Memory B cell (primary cell): ENCODE measurements at places on chromosomes 13 and 19.

- no peak for DNase-seq
Measured at GRCh38 chr13:63901630-63902029, 2486.0 kb upstream of the PCDH20 start.

DNA sequence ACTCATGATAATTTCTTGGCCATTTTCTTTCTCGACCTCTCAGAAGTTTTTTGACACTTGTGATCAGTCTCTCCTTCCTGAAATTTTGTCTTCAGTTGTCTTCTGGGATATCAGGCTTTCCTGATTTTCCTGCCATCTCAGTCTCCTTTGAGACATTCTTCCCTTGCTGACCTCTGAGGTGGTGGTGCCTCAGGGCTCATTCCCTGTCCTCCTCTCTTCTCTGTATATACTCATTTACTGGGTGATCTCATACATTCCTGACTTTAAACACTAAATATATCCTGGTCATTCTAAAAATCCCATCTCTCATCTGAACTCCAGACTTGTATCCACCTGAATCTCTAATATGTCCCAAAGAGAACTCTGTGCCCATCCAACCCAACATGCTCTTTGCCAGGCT is 31.3 kb upstream of the STARD13 start:
- no peak for DNase-seq

DNA sequence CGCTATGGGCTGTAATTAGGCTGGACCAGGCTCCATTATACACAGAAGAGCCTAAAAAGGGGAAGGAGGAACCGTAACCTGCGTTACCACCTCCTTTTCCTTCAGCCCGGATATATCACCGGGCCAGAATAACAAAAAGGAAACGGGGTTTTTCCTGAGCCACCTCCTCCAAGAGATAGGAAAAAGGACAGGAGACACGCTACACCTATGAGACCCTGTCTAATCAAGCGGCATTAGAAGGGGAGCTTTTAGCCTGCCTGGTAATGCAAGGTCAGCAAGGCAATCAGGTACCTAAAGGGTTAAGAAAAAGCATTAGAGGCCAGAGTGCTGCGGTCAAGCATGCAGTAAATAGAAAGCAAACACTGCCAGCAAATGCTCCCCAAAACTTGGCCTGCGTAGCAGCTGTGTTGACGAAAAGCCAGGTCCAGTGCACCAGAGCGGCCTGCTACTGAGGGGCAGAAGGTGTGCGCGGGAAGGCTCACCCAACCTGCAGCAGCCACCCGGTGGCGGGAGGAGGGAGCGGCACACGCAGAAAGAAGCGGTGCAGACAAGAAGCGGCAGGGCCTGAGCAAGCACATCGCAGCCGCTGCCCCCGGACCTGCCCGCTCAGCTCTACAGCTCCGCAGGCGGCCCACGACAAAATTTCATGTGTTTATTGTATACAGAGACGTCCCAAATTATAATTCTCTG is 1466.1 kb downstream of the UQCRFS1 start:
- no peak for DNase-seq

DNA sequence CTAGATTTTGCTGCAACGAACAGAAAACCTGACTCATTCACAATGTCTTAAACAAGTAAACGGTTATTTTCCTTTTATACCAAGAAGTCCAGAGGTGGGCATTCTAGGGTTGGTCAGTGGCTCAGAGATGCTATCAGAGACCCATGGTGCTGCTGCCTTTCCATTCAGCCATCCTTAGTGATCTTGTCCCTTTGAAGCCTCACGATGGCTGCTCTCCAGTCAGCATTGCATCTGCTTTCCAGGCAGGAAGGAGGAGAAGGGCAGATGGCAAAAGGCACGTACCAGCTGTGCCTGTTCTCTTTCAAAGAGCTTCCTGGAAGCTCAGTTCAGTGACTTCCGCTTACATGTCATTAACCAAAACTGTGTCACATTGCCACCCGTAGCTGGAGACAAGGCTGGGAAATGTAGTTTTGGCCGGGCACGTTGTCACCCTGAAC is 30.1 kb downstream of the WDFY2 start:
- DNase-seq, result peak; percentile 24

- no peak for DNase-seq
Measured at GRCh38 chr19:38683393-38684077, 36.1 kb downstream of the ACTN4 start.

- DNase-seq, result no peak
Measured at GRCh38 chr13:110307767-110308655, 927 bp downstream of the COL4A2 start.

DNA sequence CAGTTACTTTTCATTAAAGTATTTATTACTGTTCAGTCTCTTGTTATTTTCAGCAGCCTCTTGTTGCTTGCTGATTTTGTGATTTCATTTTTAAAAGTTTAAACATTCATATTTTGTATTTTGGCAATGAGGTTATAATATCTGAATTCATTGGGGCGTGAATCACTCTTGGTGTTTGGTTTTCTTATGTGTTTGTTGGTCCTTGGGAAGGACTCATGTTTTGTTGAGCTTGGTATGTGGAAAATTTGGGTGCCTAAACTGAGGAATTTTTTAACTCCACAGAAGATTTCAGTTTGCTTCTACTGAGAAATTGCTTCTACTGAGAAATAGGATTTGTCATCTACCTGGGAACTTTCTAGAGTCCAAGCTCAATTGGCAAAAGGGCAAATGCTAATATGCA is 38.2 kb downstream of the PDS5B start:
- DNase-seq, result no peak

DNA sequence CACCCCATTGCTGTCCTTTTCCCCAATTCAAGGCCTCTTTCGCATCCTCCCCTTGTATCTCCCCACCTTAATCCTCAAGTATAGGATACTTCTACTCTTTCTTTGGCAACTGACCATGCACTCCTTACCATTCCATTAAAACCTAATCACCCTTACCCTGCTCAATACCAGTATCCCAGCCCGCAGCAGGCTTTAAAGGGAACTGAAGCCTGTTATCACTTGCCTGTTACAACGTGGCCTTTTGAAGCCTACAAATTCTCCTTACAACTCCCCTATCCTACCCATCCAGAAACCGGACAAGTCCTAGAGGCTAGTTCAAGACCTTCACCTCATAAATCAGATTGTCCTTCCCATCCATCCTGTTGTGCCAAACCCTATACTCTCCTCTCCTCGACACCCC is 16.2 kb upstream of the OR10H1 start:
- no peak for DNase-seq

- DNase-seq, result no peak
Measured at GRCh38 chr13:26899202-26899601, 138.6 kb upstream of the GPR12 start.

DNA sequence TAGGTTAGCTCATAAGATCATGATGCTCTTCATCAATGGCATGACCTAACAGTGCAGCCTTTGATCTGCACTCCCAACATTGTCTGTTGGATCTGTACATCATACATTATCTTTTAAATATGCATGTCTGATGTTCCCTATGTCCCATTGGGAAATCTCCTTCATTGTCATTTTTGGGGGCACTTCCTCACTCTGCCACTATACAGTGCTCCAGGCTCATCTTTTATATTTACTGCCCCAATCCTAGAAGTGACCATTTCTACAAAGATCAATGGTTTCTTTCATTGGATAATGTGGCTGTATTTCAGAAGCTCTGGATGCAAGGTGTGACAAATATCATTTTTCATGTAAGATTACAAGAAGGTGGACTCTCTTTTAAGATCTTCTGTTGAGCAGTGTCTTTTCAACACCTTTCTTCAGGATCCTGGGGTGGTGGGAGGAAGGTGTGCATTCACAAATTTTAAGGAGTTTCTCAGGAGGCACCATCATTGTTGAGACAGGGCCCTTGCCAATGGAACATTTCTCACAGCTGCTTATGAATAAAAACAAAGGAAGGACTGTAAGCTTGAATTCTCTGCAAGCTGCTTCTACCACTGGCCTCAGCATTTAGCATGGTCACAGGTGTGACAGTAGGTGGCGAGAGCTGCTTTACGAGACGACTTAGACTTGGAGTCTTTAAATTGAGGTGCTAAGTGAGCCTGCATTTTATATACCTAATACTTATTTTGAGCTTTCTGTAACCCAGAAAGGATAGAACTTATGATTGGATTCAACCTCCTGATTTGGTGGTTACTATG is 403.0 kb downstream of the LMO7 start:
- no peak for DNase-seq
